K562 (cell line): ENCODE measurements at places on chromosomes 16 and 17. TPM values are rescaled to one million over a fixed set of nuclear protein-coding genes. Genes with fewer than 3 reads are reported as not detected.
A peak's percentile ranks its signal among the peaks of the same experiment; 100 is the strongest.

DNA sequence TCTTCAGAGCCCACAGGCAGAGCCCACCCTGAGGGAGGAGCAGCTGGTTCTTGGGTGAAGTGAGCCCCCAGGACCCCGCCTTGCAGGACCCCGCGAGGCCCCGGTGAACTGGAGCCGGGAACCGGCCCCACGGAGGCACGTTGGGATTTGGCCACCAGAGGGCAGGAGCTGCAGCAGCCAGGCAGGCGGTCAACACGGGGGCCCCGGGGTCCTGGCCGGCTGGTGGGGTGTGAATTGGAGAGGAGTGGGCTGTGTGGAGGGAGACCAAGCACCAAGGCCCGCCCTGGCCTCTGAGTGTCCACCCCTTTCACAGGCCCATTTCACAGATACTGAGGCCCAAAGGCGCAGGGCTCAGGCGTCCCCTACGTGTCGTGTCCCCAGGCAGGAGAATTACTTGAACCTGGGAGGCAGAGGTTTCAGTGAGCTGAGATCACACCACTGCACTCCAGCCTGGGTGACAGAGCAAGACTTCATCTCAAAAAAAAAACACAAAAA lies 2.2 kb downstream of the DPEP1 start:
- peaks cover 7% of the 10 kb centered on the region for H3K27me3 ChIP-seq
- peak; percentile 50 for DNase-seq
- H3K4me1 ChIP-seq, result peaks cover 49% of the 10 kb centered on the region
- no peaks in the 10 kb centered on the region for H3K36me3 ChIP-seq
- no peak overlapping the region for H3K4me3 ChIP-seq
- H3K27ac ChIP-seq, result no peak overlapping the region

DNA sequence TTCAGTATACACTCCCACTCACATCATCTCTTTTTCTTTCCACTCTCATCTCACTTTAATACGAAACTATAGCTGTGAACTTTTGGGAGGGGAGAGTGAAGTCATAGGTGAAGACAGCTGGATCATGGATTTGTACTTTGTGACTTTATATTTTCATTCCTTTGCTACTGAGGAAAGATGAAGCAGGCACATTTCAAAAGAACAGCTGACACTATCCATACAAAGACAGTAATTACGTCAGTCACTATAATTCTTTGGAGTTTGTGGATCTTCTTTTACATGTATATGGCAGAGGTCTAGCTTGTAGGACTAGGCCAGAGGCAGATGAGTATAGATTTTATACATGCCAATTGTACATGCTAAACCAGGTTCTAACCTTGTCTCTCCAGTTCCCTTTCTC lies 346.3 kb downstream of the BCAS3 start:
- no peaks in the 10 kb centered on the region for H3K27me3 ChIP-seq
- no peak for DNase-seq
- no peak overlapping the region for H3K27ac ChIP-seq
- H3K4me3 ChIP-seq, result no peak overlapping the region
- no peaks in the 10 kb centered on the region for H3K36me3 ChIP-seq

- peaks cover 61% of the 10 kb centered on the region; the same call in 2 of the 3 replicates for H3K36me3 ChIP-seq
- peaks cover 15% of the 10 kb centered on the region; the same call in 1 of the 2 replicates for H3K4me1 ChIP-seq
- H3K27ac ChIP-seq, result no peak overlapping the region
- no peaks in the 10 kb centered on the region for H3K27me3 ChIP-seq
Measured at GRCh38 chr17:77214743-77215142, 74.0 kb downstream of the SEC14L1 start.

DNA sequence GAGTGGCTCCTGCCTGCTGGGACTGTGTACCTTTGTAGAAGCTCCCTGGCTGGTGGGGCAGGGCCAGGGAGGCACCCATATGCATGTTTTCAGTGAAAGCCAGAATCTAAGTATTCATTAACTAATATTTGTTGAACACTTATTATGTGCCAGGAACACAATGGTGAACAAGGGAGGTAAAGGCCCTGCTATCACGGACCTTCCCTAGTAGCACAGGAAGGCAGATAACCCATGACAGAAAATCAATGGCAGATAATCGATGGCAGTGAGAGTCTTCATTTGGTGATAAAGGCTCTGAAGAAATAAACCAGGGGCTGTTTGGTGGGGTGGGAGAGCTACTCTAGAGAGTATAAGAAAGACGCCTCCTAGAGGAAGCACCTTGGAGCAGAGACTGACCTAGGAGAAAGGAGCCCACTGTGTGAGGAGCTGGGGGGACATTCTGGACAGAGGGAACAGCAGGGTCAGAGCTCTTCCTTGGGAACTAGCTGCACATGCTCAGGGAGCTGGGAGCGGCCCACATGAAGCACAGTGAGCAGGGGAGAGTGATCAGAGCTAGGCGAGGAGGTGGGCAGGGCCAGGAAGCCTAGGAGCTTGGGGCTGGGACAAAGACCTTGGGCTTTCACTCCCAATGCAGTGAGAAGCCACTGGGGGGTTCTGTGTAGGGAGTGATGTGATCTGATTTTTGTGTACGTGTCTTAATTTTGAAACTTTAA lies 78.5 kb downstream of the SPECC1 start:
- H3K4me3 ChIP-seq, result no peak overlapping the region
- H3K27me3 ChIP-seq, result no peaks in the 10 kb centered on the region
- H3K27ac ChIP-seq, result no peak overlapping the region
- no peaks in the 10 kb centered on the region; the same call in 1 of the 3 replicates for H3K4me1 ChIP-seq
- no peak for DNase-seq

DNA sequence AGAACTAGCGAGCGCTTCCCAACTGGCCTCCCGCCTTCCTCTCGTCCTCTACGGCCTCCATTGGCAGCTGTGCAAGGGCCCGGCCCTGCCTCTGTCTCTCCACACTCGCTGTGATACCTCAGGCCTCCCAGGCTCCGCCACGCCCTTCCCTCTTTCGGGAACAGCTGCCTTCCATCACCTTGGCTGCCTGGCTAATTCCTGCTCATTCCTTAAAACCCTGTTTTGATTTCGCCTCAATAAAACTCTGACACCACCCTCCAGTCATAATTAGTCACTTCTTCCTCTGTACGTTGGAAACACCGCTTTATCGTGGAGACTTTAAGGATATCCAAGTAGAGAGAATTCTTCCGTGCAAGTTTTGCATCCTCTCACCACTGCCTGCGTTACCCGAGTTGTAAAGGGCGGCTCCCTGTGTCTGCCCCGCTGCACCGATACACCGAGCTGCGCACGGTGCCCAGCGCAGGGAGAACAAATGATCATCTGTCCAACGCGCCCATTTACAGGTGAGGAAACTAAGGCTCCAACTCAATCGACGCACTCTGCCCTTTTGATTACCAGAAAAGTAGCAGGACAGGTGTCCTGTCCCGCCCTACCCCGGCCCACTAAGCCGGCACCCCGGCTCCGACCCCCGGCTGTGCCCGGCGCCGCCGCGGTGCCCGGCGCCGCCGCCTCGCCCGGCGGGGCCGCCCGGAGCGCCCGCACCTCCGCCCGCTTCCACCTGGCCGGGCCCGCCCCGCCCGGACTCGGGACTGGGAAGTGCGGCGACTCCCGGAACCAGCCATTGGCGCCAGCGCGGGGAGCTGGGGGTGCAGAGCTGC lies 139.7 kb downstream of the SEC14L1 start:
- H3K27ac ChIP-seq, result no peak overlapping the region; the same call in 2 of the 3 replicates
- DNase-seq, result no peak
- no peaks in the 10 kb centered on the region for H3K27me3 ChIP-seq
- no peaks in the 10 kb centered on the region for H3K36me3 ChIP-seq
- H3K4me1 ChIP-seq, result peaks cover 36% of the 10 kb centered on the region
- H3K4me3 ChIP-seq, result peak overlapping the region; percentile 41

DNA sequence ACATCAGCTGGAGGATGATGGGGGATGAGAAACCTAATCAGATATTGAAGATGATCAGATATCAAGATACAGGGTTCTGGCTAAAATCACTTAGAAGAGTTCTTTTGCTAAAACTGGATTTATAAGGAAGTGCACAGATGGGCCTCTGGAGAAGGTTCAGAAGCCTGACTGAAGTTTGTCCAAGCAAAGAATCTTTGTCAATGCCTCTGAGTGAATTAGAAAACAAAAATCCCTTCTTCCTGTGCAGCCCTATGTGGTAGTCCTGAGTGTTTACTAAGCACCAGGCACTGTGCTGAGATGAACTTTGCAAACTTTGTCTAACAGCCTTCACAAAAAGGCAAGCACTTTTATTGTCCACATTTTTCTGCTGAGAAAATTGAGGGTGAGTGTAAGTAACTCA lies 11.4 kb upstream of the CENPV start:
- DNase-seq, result no peak
- no peaks in the 10 kb centered on the region for H3K36me3 ChIP-seq
- H3K4me1 ChIP-seq, result no peaks in the 10 kb centered on the region; the same call in 1 of the 2 replicates
- H3K27me3 ChIP-seq, result no peaks in the 10 kb centered on the region
- no peak overlapping the region for H3K27ac ChIP-seq

- no peak overlapping the region for H3K27ac ChIP-seq
- H3K36me3 ChIP-seq, result no peaks in the 10 kb centered on the region
- no peak for DNase-seq
- no peaks in the 10 kb centered on the region for H3K27me3 ChIP-seq
Measured at GRCh38 chr17:29747660-29748059, 124.9 kb upstream of the CORO6 start.

DNA sequence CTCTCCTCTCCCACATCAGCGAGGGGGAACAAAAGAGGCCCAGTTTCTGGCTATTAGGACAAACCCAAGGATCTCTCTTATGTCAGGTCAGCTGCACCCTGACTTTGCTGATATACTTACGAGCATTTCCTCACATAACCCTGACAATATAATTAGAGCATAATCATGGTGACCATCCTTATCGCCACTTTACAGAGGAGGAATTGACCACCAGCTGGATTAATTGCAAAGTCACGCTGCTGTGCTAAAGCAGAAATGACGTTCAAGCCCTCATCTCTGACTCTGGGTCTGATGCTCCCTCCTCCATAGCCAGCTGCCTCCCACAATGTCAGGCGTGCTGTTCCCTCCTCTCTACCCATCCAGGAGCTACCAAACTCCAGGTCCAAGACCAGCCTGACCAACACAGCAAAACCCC lies 42.6 kb downstream of the TRARG1 start:
- no peak overlapping the region for H3K4me3 ChIP-seq
- peak overlapping the region; percentile 72 for H3K27ac ChIP-seq
- H3K36me3 ChIP-seq, result no peaks in the 10 kb centered on the region
- DNase-seq, result peak; percentile 71

DNA sequence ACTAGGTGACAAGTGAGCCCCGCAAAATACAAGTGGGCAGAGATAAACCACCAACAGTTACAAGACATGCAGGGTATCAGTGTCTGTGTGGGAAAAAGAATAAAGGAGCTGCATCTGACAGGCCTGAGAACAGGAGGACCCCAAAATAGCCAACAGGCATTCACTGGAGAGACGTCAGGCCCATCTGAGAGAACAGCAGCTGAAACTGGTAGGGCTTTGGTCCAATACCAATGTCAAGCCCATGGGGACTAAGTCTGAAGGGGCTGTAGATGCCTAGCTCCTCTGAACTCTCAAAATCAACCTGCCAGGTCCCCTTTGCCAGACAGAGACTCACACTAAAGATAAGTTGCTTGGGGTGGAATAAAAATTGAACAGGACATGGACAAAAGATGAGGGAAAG lies 30.5 kb upstream of the TANC2 start:
- no peaks in the 10 kb centered on the region for H3K4me1 ChIP-seq
- DNase-seq, result no peak
- H3K27me3 ChIP-seq, result peaks cover 13% of the 10 kb centered on the region; the same call in 2 of the 3 replicates
- H3K4me3 ChIP-seq, result no peak overlapping the region
- no peak overlapping the region for H3K27ac ChIP-seq
- H3K36me3 ChIP-seq, result no peaks in the 10 kb centered on the region

DNA sequence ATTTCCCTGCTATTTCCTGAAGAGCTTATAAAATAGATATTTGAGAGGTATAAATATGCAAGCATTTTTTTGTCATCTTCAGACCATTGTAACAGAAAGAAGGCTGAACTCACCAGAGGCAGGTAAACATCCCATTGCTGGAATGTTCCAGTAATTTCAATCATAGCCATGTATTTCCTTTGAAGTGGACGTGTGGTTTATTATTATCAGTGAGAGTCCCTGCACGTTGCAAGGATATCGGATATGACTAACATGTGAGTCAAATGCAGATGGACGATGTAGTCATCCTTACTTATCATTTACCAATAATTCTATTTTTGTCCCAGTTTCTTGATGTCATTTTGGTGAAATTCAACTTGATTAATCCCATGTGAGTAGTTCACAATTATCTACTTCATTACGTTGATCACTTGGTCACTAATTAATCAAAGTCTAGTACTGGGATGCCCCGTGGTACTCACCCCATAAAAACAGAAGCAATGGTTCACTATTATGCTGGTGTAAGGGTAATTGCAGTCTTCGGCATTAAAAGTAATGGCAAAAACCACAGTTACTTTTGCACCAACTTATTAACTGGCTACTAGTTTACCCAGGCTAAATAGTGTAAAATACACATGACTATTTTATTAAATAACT lies 89.5 kb downstream of the VAT1L start:
- H3K4me1 ChIP-seq, result no peaks in the 10 kb centered on the region
- no peak for DNase-seq
- H3K27me3 ChIP-seq, result peaks cover 5% of the 10 kb centered on the region
- no peaks in the 10 kb centered on the region for H3K36me3 ChIP-seq
- no peak overlapping the region for H3K27ac ChIP-seq

DNA sequence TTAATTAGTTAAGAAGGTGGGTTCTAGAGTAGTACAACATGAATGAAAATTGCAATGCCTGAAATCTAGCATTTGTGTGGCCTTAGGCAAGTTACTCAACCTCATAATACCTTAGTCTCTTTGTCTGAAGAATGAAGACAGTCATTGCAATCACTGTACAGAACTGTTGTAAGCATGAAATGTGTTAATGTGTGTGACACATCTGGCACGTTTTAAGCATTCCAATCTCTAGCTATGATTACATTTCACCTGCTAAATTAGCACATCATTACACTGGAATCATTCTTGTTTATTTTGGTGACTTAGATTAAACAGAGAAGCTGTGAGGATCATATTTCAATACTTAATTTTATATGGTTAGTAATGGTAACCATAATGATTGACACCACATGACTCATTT lies 629.7 kb upstream of the KIF2B start:
- no peak for DNase-seq
- H3K27me3 ChIP-seq, result no peaks in the 10 kb centered on the region
- H3K36me3 ChIP-seq, result no peaks in the 10 kb centered on the region
- H3K4me3 ChIP-seq, result no peak overlapping the region

- no peaks in the 10 kb centered on the region for H3K36me3 ChIP-seq
- DNase-seq, result no peak
- no peak overlapping the region for H3K27ac ChIP-seq
- no peaks in the 10 kb centered on the region; the same call in 1 of the 2 replicates for H3K4me1 ChIP-seq
- H3K27me3 ChIP-seq, result peaks cover 9% of the 10 kb centered on the region; the same call in 2 of the 3 replicates
Measured at GRCh38 chr16:81796035-81796434, 16.9 kb downstream of the PLCG2 start.

- H3K4me1 ChIP-seq, result peaks cover 28% of the 10 kb centered on the region
- no peak overlapping the region for H3K27ac ChIP-seq
- H3K27me3 ChIP-seq, result no peaks in the 10 kb centered on the region
- no peak overlapping the region for H3K4me3 ChIP-seq
- no peak for DNase-seq
Measured at GRCh38 chr17:8140065-8141029, 11.9 kb downstream of the PER1 start.

The SLC9A5 gene
- 2.7 and 2.8 TPM in 2 replicates for polyA plus RNA-seq
